Stimulated activated CD4-positive, alpha-beta T cell treated with anti-CD3 and anti-CD28 coated beads, TNF-alpha, amount 100 ng/mL, for 24 hours (primary cell): ENCODE measurements at places on chromosomes 4 and X.

DNA sequence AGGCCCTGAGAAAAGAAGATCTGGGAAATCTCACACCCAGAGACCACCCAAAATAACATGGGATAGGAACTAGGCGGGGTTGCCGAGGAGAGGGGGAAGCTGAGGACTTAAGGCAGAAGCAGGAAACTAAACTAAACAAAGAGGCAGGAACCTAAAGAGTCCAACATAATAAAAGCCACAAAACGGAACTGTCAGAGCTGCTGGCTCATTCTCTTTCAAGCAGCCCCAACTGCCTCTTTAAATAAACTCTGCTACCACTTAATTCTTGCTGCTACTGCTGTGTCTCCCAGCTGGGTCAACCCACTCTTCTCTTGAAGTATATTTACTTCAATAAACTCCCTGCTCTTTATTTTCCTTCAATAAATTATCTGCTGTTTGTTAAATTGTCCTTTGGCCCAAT lies 44.5 kb downstream of the MAGEB16 start:
- no peak for DNase-seq

DNA sequence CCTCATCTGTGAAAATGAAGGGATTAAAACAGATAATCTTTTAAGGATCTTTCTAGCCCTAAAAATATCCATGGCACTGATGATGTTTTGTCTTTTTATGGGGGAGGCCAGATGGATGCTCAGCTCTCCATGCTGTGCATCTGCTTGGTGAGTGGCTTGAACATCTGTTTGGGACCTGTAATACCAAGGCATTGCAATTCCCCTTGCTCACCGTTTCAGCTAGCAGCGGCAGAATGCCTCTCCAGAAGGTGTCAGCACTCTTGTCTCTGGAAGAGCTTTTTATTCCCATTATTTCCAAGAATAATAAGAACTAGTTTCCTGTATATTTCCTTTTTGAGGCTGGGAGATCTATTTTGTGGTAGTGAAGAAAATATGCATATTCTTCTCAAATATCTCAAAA lies 151.9 kb upstream of the ANK2 start:
- DNase-seq, result no peak

- no peak for DNase-seq
These were observed 5.6 kb downstream of the G6PD start for GRCh38 chrX:154540897-154541535.

GRCh38 chrX:44971674-44972073 lies 98.7 kb downstream of the KDM6A start:
- DNase-seq, result no peak

DNA sequence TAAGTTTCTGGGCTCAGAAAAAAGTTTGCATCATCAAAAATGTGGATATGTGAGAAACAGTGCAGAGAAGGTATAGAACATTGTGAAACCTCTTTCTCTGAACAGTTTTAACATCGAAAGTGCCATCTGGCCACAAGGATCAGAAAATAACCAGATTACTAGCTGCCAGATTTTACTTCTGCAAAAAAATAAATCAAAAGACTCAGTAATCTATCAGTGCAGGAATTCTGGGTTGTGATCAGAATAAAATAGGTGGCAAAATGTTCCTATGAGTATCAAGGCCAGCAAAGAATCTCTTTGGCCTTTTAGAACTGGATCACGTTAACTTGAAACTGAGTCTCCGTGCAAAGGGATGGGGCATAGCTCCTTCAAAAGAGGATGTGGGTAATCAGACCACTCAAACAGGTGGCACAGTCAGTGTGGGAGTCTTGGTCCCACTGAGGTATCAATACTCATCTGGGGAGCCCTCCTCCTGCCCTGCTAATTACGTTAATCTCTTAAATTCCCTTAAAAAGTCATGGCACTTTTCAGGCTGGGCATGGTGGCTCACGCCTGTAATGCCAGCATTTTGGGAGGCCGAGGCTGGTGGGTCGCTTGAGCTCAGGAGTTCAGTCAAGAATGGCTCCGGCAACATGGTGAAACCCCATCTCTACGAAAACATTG lies 26.7 kb upstream of the RBM47 start:
- DNase-seq, result no peak

DNA sequence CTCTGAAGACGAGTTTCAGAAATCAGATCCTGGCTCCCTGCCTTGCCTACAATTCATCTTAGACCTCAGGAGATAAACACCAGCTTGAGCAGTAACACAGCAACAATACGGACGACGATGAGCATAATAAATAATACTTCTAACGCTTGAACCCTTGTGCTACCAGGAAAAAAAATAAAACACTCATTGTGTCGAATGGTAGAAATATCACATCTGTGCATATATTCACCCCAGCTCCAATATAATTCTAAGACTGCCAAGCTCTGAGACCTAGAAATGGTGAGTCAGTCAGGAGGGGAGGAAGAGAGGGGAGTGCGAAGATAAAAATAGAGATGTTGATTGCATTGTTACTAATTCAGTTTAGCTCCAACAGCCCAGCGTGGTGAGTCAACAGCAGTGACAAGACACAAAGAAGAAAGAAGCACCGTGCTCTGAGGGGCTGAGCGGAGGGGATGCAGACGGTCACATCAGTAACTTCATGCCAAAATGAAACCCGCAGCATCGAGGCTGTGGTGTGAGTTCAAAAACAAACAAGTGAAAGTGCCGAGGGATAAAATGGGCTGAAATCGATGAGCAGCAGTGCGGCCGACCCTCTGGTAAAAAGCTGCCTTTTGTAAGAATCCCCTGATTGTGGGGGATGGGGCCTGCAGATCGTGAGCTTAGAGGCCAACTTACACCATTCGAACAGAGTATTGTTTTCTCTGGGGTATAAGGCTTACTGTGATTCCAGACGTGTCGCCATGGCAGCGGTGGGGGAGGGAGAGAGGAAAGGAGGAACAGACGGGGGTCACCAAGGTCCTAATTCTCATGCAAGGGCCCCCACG lies 150.4 kb downstream of the MGST2 start:
- DNase-seq, result no peak
